ENCODE measurements at places on chromosomes 13 and 19.
A peak's percentile ranks its signal among the peaks of the same experiment; 100 is the strongest.

- no peak for DNase-seq
Observed at GRCh38 chr13:37492741-37493514, 105.6 kb downstream of the POSTN start.

- DNase-seq = peak; percentile 22
Observed at GRCh38 chr19:6459262-6460098, at the start of gene SLC25A23. SLC25A23 (minus strand) TSS chr19:6459792; CDS start chr19:6459628, 164 bp downstream.

GRCh38 chr13:97171136-97171535 is 51.0 kb upstream of the MBNL2 start:
- no peak for DNase-seq

GRCh38 chr13:99545979-99546378 is 44.7 kb downstream of the TM9SF2 start:
- DNase-seq = no peak

- no peak for DNase-seq
Observed at GRCh38 chr13:102692491-102692826, 2.4 kb downstream of the METTL21C start.

- no peak for DNase-seq
Observed at GRCh38 chr13:109787135-109787954, 962 bp upstream of the IRS2 start.

DNA sequence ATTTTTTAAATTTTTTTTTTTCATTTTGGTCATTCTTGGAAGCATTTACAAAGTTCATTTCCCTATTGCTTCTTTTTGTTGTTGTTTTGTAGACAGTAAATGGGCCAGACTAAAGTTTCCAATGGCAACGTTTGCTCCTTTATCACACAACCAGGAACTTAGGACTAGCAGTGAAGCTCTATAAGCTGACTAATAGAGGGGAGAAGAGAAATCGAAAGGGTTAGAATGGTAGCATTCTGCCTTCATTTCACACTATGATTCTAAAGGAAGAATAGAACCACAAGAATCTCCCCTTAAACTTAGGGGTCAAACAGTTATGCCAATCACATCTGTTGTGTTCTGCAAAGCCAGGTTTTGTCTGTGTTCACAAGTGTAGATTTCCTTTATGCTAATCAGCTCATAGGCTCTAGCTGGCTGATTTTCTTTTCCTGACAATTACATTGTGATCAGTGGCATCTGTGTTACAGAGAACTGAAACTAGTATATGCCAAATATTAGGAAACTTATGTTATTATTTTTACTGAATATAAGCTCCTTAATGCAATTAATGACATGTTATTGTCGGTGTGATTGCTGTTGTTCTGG is 467.3 kb downstream of the DACH1 start:
- no peak for DNase-seq

GRCh38 chr19:14127929-14128509 is 8.4 kb downstream of the ASF1B start:
- no peak for DNase-seq

- no peak for DNase-seq
Observed at GRCh38 chr19:33063356-33063752, 1.3 kb downstream of the RHPN2 start.

DNA sequence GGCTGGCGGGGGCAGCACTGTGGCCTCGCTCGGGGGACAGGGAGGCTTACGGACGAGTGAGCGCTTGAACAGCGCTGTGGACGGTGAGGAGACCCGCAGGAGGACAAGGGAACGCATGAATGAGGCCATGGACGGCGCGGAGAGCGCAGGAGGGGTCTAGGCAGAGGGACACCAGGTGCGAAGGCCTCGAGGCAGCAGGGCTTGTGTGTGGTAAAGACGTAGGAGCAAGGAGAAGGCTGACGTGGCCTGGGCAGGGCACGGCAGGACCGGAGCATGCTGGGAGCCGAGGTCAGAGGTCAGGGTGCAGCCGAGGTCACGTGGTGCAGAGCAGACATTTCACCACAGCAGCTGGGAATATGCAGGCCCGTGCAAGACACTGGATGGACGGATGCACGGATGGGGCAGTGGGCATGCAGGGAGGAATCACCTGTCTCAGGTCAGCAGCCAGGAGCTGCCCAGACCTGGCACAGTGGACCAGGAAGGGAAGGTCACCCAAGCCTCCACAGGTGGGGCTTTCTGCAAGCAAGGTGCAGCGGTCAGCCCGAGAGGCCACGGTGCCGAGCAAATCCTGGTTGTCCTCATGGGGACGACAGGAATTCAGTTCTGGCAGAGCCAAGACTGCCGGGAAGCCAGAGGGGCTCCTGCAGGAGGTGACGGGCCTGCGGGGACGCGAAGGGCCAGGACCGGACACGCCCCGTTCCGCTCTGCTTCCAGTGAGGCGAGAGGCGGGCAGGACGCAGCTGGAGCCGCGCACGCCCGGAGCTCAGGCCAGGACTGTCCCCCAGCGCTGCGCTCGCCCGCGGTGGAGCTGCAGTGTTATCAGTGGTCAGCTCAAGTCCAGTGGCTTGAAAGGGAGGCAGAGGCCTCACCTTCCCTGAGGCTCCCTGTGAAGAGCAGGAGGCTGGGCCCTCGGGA is 72.2 kb downstream of the RASA3 start:
- DNase-seq = no peak

GRCh38 chr19:51091126-51091525 is 8.4 kb upstream of the KLK14 start:
- no peak for DNase-seq

GRCh38 chr13:107928762-107929161 is 286.6 kb downstream of the LIG4 start:
- DNase-seq = no peak

DNA sequence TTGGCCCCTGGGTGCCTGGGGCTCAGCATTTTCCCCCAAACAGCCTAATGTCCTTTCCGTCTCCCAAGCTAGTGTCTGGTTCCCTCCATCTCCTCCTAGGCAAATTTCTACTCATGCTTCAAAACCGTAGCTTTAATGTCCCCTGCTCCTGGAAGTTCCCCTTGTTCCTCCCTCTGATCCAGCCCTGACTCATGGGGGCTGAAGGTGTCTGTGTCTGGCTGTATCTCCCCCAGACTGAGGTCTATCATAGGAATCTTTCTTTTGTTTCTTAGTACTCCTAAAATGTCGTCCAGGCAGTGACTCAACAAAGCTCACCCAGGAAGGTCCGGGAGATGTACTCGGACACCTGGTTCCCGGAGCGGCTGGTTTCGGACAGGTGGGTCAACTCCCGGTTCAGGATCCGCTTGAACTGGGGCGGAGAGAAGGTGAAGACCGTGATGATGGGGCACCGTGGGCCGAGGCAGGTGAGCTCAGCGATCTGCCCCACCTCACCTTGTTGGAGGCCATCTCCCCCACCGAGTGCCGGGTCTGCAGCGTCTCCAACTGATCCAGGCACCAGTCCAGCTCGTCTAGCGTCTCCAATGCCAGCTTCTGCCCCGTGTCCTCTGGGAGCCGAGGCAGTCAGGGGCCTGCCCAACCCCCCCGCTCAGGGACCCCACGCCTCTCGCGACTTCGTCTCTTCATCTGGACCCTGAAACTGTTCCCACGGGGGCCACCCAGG is 6.2 kb downstream of the PDE4C start:
- no peak for DNase-seq

- DNase-seq = no peak
Observed at GRCh38 chr19:2719920-2720776, 1.0 kb downstream of the DIRAS1 start.

DNA sequence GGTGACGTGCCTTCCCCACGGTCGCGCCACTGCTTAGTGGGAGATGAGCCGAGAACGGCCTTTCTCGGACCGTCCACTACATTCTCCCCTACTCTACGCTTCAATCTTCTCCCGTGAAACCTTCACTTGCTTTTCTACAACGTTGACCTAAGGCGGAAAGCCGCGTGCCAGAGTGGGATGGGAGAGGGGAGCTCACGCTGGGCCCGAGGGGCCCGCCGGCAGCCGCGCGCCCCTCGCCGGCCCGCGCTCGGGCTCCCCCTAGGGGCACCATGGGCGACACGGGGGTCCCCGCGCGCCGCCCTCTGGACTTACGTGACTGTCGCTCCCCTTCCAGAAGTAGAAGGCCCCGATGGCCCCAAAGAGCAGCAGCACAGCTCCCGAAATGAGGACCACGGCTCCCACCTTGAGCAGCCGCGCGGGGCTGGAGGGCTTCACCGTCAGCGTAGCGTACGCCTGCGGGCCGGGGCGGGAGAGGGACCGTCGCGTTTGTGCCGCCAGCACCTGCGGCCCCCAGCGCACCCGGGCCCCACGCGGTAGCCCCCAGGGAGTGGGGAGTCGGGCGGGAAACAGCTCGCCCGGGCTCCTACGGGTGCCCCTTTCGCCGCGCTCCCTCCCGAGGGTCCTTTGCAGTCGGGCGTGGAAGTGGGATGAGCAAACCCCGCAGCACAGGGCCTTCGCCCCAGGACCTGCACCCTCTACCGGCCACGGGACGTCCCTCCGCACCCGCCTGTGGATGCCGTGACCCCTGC is 727 bp downstream of the CNMD start:
- DNase-seq = peak; percentile 4

GRCh38 chr13:84649853-84650252 is 767.6 kb upstream of the SLITRK1 start:
- DNase-seq = no peak

DNA sequence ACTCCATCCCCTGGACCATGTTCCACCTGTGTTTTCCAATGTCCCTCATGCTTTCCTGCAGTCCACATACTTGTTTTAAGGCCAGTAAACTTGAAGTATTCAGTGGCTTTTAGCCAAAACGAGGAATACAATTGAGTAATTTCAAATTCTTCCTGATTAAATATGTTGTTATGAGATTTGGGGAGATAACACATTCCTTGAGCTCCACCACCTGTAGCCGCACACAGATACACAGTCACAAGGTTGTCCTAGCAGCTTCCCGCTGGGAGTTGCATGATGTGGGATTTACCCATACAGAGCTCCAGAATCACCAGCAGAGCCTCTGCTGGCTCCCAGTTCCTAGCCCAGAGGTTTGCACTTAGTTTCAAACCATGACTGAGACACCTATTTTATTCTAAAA is 53.6 kb upstream of the FRY start:
- DNase-seq = no peak

- no peak for DNase-seq
Observed at GRCh38 chr19:17778968-17779929, 15.7 kb upstream of the B3GNT3 start.

- DNase-seq = no peak
Observed at GRCh38 chr19:44698492-44699201, at the start of gene CEACAM16. CEACAM16 (plus strand) TSS chr19:44699151; CDS start chr19:44701457, 2,306 bp downstream.

GRCh38 chr19:4577020-4577782 is 17.7 kb upstream of the SEMA6B start:
- no peak for DNase-seq

DNA sequence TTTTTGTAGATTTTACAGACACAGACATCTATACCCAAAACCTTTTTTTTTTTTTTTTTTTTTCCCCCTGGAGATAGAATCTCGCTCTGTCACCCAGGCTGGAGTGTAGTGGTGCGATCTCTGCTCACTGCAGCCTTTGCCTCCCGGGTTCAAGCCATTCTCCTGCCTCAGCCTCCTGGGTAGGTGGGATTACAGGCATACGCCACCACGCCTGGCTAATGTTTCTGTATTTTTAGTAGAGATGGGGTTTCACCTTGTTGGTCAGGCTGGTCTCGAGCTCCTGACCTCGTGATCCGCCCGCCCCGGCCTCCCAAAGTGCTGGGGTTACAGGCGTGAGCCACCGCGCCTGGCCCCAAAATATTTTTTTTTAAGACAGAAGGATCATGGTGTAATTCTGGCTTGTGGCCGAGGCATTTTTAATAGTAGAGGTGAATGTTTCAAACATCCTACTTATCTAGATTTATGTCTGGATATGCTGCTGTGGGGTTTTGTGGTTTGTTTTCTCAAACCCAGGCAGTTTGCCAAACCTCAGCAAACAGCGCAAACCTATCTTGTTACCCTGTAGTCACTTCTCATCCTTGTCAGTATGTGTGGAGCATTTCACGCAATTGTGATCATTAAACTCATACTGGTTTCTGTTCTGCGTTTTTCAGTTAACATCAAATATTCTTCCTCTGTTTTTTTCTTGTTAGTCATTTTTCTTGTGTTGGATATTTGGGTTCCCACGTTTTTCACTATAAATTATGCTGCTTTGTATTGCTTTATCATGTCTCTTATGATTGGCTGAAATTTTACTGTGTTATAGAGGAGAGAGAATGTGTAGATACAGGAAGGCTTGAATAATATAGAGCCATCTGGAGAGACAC is 36.2 kb upstream of the GARRE1 start:
- DNase-seq = peak; percentile 33

DNA sequence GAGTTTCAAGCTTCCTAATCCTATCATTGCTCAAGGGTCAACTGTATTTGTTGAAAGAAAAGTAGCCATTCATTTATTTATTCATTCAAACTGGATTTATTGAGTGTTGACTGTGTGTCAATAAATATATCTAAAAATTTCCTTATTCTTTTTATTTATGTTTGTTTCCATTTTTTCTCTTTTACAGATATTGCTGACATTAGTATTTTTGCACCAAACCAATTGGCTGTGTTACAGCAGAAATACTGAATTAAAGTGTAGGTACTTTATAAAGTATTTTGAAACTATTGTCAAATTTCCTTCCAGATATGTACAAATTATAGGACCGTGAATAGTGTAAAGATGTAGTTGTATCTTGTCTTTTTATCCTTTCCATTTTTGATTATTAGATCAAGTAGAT is 692.0 kb upstream of the SLC10A2 start:
- DNase-seq = no peak

DNA sequence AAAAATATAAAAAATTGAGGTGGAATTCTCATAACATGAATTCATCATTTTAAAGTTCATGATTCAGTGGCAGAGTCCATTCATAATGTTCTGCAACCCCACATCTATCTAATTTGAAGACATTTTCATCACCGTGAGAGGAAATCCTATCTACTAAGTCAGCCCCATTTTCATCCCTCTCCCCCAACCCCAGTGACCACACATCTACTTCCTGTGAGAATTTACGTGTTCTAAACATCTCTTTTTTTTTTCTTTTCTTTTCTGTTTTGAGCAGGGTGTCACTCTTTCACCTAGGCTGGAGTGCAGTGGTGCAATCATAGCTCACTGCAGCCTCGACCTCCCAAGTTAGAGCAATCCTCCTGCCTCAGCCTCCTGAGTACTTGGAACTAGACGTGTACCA is 17.5 kb downstream of the ATCAY start:
- DNase-seq = no peak

All from stimulated activated CD8-positive, alpha-beta memory T cell treated with anti-CD3 and anti-CD28 coated beads, Interleukin-4, amount 100 ng/mL, for 4 hours (primary cell).